ENCODE measurements at places on chromosomes 5 and 9. TPM values are rescaled to one million over a fixed set of nuclear protein-coding genes. Genes with fewer than 3 reads are reported as not detected.

The GARIN3 gene
- total RNA-seq = not detected

DNA sequence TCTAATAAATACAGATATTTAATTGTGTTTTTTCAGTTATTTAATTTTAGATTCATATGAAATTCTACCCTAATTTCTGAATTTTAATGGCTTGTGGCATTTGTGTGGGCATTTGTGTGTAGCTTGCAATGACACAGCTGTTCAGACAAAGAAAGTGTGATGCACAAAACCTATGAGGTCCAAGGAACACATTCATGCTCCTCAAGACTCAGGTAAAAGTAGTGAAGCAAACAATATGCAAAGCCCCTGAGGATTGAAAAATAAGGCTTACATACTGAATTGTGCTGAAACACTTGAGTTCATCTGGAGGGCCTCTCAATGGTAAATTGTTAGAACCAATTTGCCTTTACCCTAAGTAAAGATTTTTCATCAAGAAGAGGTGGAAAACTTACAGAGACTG lies 28.1 kb downstream of the IL7R start:
- no peak for DNase-seq

The HTR4 gene
- not detected for total RNA-seq

- no peak for DNase-seq
Observed at GRCh38 chr5:56479696-56480077, 246.6 kb upstream of the ANKRD55 start.

- DNase-seq = no peak
Observed at GRCh38 chr9:73270967-73271721, 119.5 kb downstream of the ANXA1 start.

GRCh38 chr9:124626276-124626675 lies 119.1 kb upstream of the NR5A1 start:
- no peak for DNase-seq

- DNase-seq = no peak
Observed at GRCh38 chr9:29422438-29422837, 1849.2 kb upstream of the C9orf72 start.

The HAVCR2 gene
- 0.15 TPM for total RNA-seq

The CEP120 gene
- 13.6 TPM for total RNA-seq

DNA sequence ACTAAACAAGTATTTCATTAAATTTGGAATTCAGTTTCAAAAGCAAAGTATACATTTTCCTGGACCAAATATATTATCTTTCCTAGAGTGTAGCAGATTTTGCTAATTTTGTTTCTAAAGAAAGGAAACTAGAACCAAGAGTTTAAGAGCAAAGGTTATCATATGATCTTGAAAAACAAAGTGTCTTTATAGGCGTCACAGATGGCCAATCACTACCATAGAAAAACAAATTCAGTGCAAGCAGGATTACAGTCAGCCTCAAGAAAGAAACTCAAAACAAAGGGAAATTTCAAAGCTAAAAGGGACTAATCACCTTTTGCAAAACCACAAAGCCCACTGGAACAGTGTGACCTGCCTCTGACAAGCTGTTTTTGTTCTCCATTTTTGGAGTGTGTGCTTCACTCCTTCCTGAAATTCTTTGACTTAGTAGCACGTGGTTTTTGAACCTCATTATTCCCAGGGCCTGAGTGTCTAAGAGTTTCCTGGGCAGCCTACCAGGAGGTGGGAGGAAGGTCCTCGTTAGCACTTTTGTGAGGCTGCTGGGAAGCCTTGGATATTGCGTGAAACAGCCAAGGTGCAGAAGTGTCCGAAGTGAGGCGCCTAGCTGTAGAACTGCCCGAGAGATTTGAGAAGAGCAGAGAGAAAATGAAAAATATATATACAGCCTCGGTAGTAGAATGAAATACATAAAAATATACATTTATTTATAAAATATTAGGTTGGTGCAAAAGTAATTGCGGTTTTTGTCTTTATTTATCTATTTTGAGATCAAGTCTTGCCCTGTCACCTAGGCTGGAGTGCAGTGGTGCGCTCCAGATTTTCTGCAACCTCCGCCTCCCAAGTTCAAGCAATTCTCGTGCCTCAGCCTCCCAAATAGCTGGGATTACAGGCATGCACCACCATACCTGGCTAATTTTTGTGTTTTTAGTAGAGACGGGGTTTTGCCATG lies 246.1 kb downstream of the MARCHF11 start:
- no peak for DNase-seq

The SPATA6L gene
- 6.7 TPM for total RNA-seq

The CAMK4 gene
- total RNA-seq = 34.5 TPM

DNA sequence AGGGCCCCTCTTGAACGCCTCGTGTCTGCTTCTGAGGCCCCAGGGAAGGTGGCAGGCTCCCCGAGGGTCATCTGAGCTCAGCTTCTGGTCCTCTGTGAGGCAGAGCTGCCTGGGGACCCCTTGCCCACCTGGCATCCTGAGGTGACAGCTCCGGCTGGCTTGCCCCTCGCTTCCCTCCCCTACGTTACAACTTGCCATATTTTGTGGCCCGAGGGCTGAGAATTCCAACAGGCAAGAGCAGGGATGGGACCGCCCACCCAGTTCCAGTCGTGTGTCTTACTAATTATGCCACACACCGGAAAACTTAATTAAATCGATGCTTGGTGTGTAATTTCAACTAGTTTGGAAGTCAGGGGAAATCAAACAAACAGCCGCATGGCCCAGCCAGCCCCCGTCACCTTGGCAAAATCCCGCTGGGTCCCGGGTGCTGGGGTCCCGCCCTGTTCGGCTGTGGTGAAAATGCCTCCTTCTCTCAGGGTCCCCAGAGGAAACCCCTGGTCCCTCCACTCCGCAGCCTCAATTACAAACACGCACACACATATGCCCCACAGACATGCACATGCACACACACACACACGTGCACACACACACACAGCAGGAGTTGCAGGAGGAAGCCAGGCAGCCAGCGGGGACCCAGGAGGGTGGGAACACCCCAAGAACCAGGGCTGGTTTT lies 221.0 kb upstream of the IER5L start:
- no peak for DNase-seq
